Pancreas (tissue), 10 donors: ENCODE measurements at places on chromosomes 11 and 22. TPM values are rescaled to one million over a fixed set of nuclear protein-coding genes. Genes with fewer than 3 reads are reported as not detected.
A peak's percentile ranks its signal among the peaks of the same experiment; 100 is the strongest.

- DNase-seq: no peak
Observed at GRCh38 chr11:120211522-120212258, 858 bp downstream of the OAF start.

DNA sequence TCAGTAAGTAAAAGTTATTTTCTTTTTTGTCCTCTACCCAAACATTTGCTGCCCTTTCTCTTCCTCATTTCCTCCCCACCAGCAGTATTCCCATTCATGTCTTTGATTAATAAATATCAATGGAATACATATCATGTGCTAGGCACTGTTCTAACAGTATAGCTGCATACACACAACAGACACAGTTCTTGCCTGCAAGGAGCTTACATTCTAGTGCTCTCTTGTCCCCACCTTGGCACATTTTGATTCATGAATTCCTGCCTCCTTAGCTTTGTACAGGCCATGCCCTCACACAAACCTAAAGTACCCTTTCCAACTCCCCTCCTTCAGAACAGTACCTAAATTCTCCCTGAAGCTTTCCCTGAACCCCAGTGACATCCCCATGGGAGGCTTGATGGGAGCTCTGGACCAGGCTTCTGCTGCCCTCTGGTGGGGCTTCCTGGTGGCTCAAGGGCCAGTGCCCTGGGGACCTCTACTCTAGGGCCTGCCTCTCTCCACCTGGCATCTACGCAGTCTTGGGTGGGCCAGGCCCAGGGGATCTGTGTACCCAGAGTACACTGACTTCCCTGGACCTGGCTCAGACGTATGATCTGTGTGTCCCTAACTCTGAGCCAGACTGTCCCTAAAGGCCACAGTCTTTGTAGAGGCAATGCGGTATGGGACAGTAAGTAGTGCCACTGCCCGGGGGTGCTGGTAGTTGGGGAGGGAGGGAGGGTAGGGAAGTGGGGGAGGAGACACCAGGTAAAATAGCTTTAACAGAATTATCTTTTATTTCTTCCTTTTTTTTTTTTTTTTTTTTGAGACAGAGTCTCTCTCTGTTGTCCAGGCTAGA, 14.1 kb downstream of the RPS13 start:
- DNase-seq: peak; percentile 51

DNA sequence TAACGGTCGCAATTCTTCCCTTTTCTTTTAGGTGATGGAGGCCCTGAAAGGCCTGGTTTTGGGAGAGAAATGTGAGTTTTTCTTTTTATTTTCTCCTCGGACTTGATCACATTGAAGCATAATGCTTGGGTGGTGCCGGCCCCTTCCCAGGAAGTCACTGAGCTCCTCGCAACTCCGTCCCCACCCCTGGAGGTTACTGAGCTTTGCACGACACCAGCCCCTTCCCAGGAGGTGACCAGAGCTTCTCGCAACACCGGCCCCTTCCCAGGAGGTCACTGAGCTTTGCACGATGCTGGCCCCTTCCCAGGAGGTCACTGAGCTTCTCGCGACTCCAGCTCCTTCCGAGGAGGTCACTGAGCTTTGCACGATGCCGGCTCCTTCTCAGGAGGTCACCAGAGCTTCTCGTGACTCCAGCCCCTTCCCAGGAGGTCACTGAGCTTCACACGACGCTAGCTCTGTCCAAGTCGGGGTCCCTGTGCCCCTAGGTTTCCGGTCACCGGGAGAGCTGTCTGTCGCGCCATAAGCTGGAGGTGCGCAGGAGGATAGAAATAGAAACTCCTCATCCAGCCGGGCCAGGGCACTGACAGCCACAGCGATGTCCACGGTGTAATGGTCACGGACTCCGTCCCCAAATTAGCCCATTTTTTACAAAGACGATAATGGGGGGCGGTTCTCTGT, 586.4 kb downstream of the BRD1 start:
- DNase-seq: no peak

DNA sequence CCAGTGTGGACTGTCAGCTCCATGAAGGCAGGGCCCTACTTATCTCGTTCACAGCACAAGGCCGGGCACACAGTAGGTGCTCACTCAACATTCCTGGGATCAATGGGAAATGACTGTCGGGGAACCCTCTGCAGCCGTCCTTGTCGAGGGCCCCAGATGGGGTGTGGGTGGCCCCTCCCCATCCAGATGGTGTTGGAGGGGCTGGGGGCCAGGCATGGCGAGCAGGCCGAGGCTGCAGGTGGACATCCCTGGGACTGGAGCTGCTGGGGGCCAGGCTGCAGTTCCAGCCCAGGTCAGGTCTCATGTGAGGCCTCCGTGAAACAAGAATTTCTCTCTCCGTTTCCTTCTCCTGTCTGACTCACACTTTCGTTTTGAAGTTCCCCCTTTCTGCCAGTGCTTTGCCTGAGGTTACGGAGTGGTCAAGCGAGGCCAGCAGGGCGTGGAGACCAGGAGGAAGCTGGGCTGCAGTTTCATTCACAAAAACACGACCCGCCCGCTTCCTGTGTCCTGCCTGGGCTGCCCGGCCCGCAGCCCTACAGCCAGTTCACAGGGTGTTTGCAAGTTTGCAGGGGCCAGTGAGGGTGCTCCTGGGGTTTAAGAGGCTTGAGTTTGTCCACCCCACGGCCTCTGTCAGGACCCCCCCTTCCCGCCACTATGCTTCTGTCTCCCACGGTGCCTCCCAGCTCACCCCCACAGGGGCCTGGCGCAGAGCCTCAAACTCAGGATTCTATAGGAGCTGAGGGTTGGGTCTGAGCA, 4.5 kb downstream of the MYEOV start:
- DNase-seq: peak; percentile 37

The ANO1 gene
- 3.6 TPM for polyA plus RNA-seq

DNA sequence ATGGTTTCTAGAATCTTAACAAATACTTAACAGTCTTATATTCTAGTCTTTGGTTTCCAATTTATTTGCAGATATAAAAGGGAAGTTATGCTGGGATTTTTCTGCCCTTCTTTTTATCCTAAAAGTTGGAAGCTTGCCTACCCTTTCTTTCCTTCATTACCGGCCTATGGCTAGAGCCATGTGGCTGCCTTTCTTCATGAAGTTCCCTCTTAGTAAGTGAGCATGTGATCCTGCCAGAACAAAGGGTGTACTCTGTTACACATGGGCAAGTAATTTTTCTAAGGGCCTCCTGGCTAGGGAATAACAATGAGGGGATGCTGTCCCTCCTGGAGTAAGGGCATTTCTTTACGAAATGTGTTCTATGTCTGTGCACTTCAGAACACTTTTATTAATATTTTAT, 252.1 kb upstream of the PITPNB start:
- no peak for DNase-seq

The MAJIN gene
- polyA plus RNA-seq: 0.27 TPM

The ARHGAP42 gene
- polyA plus RNA-seq: 0.76 TPM

DNA sequence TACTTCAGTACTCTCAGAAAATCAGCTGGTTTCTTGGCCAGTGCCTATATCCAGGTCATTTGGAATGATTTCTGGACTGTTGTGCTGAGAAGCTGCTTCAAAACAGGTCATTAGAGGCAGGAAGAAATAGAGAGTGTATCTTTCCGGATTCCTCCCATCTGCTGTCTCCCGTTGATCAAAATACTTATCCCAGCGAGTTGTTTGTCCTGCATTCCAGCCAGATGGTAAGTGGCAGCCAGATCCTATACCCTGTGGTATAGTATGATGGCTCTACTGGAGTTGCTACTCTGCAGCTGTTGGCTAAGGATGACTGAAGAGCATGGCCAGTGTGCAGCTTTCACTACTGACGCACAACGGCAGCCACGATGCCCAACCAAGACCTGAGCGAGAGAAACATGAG, 560.9 kb upstream of the ANO5 start:
- no peak for DNase-seq

- DNase-seq: no peak
Observed at GRCh38 chr11:83933008-83933407, 646.8 kb upstream of the CCDC90B start.

The NXPE1 gene
- not detected for polyA plus RNA-seq

DNA sequence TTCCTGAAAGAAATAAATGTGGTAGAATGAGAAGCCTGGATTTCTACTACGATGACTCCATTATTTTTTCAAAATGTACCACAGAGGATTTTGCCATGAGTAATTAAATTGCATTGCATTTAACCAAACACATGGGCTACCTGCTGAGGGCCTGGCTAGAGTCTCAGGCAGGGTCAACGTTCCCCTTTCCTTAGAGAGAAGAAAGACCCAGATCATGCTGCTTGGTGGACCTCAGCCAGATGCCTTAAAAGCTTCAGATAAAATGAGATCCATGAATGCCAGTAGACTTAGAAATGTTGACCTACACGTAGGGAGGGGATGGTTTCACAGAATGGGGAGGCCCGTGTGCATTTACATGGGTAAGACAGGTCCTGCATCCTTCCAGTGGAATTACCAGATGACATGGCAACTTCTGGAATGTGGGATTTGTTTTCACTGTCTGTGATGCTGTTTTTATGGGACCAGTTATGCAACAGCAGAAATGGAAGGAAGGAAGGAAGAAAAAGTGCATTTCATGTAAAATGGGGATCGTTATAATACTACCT, 1069.4 kb downstream of the NTM start:
- no peak for DNase-seq

- DNase-seq: peak; percentile 73
Observed at GRCh38 chr11:78256962-78257361, 68.2 kb downstream of the USP35 start.

The VPS37C gene
- polyA plus RNA-seq: 15.0 TPM
